ENCODE measurements at places on chromosomes 12 and 14.

- DNase-seq, result no peak
Measured at GRCh38 chr14:30681752-30682355, 59.7 kb downstream of the SCFD1 start.

DNA sequence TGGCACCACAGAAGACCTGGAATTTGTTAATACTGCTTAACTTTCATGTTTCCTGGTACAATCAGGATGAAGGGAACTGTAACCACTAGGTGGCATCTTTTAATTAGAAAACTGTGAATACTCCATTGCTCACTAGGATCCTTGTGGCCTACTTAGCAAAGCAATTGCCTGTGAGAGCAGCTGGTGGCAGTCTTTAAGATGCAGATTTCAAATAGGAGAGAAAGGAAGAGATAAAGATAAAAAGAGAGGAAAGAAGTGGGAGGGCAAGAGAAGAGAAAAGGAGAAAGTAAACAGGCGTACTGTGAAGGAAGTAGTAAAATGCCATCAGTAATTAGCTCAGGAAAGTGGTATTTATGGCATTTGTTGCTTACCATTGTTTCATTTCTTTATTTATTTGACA is 114.5 kb downstream of the RAD51B start:
- DNase-seq, result no peak

- no peak for DNase-seq
Measured at GRCh38 chr12:95694136-95694535, 96.4 kb downstream of the NTN4 start.

GRCh38 chr12:40103043-40103442 is 2.8 kb downstream of the SLC2A13 start:
- DNase-seq, result no peak

- no peak for DNase-seq
Measured at GRCh38 chr12:123591702-123592481, 7.5 kb downstream of the TMED2 start.

DNA sequence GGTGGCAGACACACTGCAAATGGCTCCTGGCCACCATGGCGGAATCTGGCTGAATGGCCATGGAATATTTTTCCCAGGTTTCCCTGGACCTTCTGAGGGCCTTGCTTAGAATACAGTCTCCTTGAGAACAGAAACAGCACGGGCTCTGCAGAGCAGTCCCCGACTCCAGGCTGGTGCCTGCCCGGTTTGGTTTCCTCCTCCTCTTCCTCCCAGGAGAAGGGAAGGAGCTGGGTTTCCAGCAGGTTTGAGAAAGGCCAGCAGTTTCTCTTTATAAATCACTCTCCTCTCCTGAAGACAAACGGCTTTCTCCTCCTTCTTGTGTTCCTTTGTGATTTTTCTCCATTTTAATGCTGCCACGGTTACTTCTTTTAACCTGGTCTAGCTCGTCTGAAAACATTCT is 106.8 kb upstream of the RFLNA start:
- no peak for DNase-seq

- DNase-seq, result no peak
Measured at GRCh38 chr12:4829161-4829792, 80.4 kb upstream of the KCNA1 start.

DNA sequence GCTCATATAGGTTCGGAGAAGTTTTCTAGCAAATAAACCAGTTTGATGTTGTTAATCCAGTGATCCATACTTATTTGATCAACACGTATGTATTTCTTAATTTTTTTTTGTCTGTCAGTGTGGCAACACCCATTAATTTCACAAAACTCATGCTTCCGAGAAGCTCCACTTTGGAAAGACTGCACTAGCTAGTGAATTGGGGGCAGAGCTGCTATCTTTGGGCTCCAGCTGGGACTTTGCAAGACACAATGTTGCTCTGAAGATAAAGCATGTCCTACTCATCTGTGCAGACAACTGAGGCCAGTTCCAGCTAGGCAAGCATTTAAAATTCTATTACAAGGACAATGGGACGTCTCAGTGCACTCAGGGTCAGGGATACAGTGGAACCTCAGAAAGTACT is 298.4 kb downstream of the NUAK1 start:
- DNase-seq, result no peak

- DNase-seq, result no peak
Measured at GRCh38 chr12:67893022-67893580, 96.1 kb upstream of the IFNG-AS1 start.

GRCh38 chr12:72037006-72037795 is 98.6 kb downstream of the TPH2 start:
- no peak for DNase-seq

DNA sequence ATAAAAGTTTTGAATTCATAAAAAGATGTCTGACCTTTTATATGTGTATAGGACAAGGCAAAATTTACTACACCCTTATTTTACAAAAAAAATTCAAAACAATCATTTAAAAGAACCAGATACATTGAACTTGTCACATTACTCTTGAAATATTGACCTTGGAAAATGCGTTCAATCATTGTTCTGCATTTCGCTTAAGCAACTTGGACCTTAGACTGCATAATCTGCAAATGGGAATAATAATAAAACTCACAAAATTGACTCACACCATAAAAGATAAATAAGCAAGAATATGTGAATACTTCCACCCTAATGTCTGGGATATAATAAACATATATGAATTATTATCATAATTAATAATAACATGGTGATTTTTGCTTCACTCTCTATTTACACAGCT is 69.4 kb upstream of the PTPRB start:
- no peak for DNase-seq

DNA sequence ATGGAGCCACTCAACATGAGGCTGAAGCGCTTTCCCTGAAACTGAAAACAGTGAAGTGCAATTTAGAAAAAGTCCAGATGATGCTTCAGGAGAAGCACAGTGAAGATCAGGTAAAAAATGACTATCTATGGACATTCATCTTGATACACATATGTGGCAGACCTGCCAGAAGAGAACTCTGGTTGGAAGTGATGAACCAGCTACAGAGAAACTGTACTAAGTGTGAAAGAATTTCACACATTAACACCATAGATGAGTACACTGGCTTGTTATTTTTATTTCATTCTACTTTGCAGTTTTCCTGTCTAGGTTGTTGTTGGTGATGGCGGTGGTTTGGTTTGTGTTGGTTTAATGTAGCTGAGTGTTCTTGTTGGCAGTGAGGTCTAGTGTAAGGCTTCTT is 174.7 kb downstream of the ESR2 start:
- no peak for DNase-seq

- DNase-seq, result no peak
Measured at GRCh38 chr12:89051065-89051677, 301.1 kb downstream of the DUSP6 start.

GRCh38 chr12:6383572-6384498 is at the start of gene LTBR:
Gene LTBR, plus strand, starts transcription at chr12:6384162. Its CDS starts 197 bp downstream, at chr12:6384359.
- DNase-seq, result peak; percentile 97

DNA sequence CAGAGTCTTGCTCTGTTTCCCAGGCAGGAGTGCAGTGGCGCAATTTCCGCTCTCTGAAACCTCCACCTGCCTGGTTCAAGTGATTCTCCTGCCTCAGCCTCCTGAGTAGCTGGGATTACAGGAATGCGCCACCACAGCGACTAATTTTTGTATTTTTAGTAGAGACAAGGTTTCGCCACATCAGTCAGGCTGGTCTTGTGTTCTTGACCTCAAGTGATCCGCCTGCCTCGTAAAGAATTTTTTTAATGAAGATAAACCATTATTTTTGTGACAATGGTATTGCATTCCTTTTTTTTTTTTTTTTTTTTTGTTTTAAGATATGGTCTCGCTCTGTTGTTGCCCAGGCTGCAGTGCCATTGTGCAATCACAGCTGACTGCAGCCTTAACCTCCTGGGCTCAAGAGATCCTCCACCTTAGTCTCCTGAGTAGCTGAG is 25.8 kb downstream of the ACVR1B start:
- DNase-seq, result no peak

GRCh38 chr12:92568691-92569090 is 134.1 kb upstream of the PLEKHG7 start:
- no peak for DNase-seq

DNA sequence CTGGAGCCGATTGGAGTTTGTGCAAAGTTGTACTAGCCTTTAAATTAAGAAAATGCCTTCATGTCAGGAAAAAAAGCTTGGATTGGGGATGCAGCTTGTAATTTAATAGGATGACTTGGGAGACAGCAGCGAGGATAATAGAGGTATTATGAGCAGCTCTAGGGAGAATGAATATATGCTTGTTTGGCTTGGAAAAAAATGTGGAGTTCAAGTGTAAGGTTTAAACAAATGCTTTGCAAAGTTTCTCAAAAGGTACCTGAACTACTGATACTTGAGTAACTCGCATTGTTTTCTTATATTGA is 65.3 kb upstream of the RASSF3 start:
- DNase-seq, result no peak

GRCh38 chr12:43937947-43938346 is 102.1 kb downstream of the TMEM117 start:
- no peak for DNase-seq

- no peak for DNase-seq
Measured at GRCh38 chr12:95648990-95649791, 97.9 kb upstream of the USP44 start.

GRCh38 chr12:69056743-69057515 is 124.0 kb upstream of the CPM start:
- DNase-seq, result no peak

DNA sequence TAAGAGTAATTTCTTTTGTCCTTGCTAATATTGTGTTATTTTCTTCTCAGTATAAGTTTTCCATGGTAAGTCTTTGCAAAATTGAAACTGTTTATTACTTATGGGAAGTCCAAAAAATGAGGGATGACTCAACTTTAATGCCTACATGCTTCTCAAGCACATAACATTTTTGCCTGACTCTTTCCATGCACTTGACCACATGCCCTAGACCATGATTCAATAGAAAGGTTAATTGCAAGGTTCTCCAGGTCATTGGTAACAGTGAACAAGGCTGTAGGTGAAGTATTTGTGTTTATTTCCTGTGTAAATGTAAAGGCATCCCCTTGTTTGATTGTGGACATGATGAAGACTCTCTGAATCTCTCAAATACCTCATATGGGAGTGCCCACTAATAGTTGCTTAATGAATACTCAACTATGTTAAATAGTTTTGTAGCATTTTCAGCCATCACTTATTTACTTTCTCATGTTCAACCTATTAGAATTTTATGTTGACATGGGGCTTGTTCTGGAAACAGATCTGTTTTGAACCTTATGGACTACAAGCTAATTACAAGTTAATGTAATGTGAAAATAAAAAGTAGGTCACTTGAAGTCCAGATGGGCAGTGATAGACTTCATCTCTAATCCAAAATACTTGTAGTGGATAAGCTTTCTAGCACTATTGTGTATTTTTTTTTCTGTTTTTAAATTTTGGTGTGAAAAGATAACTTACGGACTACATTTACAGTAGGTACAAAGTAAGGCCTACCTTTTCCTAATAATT is 131.7 kb downstream of the TMTC2 start:
- no peak for DNase-seq

DNA sequence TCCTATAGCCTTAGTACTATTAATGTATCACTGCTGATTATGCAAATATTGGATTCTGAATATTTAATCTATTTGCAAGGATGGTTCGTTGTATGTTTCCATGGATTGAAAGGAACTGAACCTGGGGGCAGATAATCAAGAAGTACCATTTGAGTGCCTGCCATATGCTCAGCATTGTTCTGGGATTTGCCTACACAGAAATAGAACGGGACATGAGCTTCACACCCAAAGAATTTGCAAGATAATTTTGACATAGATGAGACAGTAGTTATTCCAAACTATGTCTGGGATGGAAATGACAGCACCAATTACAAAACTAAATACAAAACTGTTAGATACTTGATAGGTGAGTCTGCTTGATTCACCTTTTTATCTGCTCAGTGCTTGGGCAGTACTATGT is 132.7 kb upstream of the NPAS3 start:
- DNase-seq, result no peak

DNA sequence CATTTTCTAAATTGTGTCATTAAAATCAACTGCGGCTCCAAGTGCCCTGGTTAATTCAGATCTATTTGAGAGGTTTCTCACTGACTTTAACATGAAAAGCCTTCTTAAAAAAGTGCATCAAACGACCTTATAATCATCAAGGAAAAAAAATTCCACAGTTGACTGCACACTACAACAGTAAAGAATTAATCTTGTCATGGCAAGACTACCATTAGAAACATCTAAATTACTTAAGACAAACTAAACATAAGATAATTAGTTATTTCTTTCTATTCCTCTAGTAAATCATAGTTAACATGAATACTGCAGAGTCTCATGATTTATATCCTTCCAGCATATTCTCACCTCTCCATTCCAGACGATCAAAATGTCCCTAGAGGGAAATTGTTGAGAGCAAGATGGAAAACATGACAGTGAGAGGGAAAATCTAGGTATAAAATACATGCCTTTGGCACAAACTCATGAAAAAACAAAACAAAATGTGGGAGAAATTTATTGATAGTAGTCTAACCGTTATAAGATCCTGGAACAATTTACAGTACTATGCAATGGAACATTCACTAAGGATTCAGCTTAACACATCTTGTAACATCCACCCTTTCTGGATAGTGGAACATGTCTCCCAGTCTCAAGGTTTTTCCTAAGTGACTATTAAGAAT is 112.5 kb downstream of the PRKD1 start:
- DNase-seq, result no peak

- no peak for DNase-seq
Measured at GRCh38 chr12:92471551-92471950, 231.2 kb upstream of the PLEKHG7 start.

- no peak for DNase-seq
Measured at GRCh38 chr12:49187184-49187583, 1.7 kb downstream of the TUBA1A start.

DNA sequence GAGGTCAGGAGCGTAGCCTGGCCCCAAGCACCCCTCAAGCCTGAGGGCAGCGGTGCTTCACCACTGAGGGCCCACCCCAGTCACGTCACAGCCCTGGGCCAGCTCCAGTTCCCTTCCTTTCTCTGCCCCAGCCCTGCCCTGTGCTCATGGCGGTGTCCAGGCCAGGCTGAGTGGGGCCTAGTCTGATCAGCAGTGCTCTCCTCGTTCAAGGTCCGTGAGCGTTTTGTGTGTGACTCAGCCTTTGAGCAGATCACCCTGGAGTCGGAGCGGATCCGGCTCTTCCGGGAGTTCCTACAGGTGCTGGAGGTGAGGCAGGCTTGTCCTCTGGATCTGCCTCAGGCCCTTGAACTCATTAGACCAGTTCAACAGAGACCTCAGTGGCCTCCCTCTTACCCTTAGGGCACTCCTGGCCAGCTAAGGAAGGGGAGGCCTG is 19.0 kb downstream of the PRPF40B start:
- peak; percentile 71 for DNase-seq

DNA sequence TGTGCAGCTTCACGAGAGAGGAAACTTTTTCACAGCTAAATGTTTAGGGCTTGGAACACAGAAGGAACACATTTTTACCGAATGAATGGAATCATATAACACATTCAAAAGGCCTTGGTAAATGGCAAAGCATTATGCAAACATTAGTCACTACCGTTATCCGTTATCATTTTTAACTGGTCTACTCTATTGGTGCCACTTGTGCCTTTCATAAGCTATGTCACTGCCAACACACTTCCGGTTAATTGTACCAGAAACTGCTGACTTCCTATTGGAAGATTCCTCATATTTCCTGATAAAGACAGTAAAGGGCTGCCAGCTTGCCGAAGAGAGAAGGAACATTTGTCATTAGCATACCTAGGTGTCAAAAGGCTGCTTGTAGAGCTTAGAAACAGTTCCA is 169.2 kb downstream of the APAF1 start:
- no peak for DNase-seq

GRCh38 chr14:79050787-79051727 is 880.9 kb downstream of the NRXN3 start:
- no peak for DNase-seq

All from spleen (tissue), 13 donors.